ENCODE measurements at places on chromosomes 6 and 20. TPM values are rescaled to one million over a fixed set of nuclear protein-coding genes. Genes with fewer than 3 reads are reported as not detected.

ADGRF1 gene
- total RNA-seq = 37.3 TPM

LRRN4 gene
- 0.76 TPM for total RNA-seq

TDRD6 gene
- not detected for total RNA-seq

IP6K3 gene
- total RNA-seq = not detected

FKBP5 gene
- 10.7 TPM for total RNA-seq

CRIP3 gene
- not detected for total RNA-seq

GFOD1 gene
- 4.7 TPM for total RNA-seq

PGC gene
- total RNA-seq = not detected

MTHFD1L gene
- total RNA-seq = 4.7 TPM

C20orf204 gene
- total RNA-seq = 0.02 TPM

IPCEF1 gene
- total RNA-seq = 1.6 TPM

BPIFA1 gene
- not detected for total RNA-seq

SLC22A1 gene
- not detected for total RNA-seq

ABT1 gene
- 20.4 TPM for total RNA-seq

ARMH2 gene
- total RNA-seq = not detected

DLK2 gene
- 3.4 TPM for total RNA-seq

COL9A3 gene
- 0.17 TPM for total RNA-seq
